Activated CD4-positive, alpha-beta memory T cell treated with anti-CD3 and anti-CD28 coated beads, Interleukin-2, amount 10 ng/mL, durations not matched to agents 7 days and 5 days (primary cell): ENCODE measurements at places on chromosomes 13 and 19. TPM values are rescaled to one million over a fixed set of nuclear protein-coding genes. Genes with fewer than 3 reads are reported as not detected.

The MBD3L1 gene
- total RNA-seq = not detected

DNA sequence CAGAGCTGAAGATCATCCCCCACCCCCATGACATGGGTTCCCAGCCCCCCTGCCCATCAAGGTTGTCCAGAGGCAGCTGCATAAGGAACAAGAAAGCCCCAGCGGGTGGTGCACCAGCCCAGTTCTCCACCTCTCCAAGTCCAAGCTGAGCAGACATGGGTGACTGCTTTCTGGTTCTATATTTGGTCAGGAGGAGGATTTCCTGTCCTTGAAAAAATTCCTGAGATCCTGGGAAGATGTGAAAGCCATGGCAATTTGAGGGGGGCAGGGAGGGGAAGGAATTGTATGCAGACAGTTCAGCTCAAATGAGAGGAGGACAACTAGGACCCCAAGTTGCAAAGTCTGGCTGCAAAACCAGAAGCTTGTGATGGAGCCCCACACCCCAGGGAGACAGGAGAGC, 55.4 kb upstream of the ADGRE5 start:
- DNase-seq = no peak

- DNase-seq = no peak
These were observed 4.9 kb downstream of the PTGER1 start for GRCh38 chr19:14470031-14470876.

GRCh38 chr19:2650515-2650914, 52.0 kb downstream of the GNG7 start:
- DNase-seq = no peak
